ENCODE measurements at places on chromosomes 5 and 9.

DNA sequence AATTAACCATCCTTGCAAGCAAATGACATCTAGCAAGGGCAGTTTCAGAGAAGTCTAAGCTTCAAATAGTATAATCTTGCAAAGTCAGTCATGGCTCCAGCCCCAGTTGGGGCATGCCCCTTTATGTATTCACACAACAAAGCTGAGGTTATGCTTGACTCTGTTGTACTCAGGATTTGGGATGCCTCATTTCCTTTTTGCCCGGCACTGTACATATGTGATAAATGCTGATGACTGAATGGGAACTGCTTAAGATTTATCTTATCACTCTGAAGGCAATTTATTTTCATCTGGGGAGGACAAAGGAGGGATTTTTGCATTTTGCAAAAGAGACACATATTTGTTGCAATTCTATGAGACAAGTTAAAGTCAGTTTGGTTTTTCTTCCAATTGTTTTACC is 219.2 kb downstream of the TRPM3 start:
- DNase-seq, result no peak

DNA sequence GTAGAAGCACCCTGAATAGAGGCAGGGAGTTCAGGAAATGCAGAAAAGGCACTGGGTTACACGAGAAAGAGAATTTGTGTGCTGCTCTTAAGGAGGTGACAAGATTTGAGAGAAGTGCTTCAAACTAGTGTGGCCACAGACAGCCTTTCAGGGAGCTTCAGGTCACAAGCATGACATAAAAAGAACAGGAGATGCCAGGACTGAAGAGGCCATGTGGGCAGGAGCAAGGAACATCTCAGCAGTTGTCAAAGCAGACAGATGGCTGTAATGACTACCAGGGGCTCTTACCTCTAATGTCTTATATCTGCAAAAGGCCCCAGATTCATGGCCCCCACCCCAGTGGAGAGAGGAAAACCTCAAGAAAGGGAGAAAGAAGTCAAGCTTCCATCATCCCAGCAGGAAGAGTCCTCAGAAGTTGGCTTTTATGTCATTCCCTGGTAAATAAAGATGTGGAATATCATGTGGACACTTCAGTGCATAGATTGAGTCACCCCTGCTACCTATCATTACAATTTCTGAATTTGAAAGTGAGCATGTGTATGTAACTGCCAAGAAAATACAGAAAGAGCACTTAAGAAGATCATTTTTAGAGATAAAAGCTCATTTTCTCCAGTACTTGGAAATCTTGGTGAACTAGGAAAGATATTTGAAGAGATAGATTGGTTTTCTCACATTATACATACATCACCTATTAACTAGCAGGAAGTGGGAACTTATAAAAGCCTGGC is 214.4 kb upstream of the RORB start:
- DNase-seq, result no peak

DNA sequence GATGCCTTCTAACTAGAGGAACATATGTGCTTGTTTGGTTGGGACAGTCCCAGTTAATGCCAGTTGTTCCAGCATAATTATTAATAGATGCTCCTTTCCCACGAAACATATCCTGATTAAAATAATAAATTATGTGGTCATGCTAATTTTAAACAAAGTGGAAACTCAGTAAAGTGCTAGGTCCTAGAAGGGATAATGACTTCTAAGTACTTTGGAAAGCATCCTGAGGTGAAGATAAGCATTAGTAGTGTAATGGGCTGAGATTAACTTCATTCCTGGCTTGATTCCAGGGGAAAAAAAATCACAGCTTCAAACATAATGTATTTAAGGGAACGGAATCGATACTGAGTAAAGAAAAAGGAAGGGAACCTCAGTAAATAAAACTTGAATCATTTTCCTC is 213.7 kb upstream of the SNX2 start:
- no peak for DNase-seq

DNA sequence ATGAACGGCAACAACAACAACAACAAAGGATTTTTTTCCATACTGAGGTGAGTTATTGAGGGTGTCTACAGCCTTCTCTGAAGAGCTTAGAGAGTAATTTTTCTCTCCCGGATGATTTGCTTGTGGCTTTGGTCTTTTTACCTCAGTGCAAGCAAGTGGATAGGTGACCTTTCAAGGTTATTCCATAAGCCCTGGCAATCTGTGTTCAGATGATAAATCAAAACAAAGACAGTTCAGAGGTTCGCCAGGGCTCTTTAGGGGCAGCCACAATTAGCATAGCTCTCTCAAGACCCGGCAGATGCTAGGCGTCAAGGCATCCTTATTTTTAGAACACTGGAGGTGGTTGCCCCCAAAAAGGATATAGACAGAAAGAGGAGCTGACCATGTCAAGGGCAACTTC is 417.9 kb upstream of the C9orf72 start:
- no peak for DNase-seq

DNA sequence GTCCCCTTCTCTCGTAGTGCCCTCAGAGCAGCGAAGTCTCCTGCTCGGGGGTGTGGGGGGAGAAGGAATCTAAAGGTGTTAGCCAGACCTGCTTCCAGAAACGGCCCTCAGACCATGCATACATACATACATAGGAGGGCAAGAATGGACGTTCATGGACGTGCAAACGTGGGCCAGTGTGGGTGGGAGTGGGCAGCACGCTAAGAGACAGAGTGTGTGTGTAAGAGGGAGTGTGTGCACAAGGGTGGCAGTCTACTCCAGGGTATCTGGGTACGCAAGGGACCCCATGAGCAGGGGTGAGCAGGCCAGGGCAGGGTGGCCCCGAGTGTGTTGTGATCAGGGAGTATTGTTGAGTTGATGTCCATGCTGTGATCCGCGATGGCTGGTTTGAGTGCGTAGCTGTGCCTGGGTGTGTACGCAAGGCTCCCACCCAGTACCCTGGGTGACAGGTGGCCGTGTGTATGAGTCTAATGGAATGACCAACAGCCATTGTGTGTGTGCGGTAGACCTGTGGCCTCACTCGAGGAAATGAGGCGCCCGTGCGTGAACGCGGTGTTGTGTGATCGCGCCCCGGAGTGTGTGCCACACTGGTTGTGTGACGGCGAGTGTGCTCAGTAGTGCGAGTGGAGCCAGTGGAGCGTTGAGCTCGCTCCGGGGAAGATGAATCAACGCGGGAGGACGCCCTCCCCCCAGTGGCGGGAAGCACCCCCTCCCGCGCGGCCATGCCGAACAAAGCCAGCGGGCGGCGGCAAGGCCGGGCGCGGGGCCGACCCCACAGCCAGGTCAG is 826 bp downstream of the GPRIN1 start:
- DNase-seq, result no peak

GRCh38 chr5:4847766-4848165 is 292.4 kb upstream of the ADAMTS16 start:
- DNase-seq, result no peak

- peak; percentile 86 for DNase-seq
These were observed 193.4 kb downstream of the ARRDC3 start for GRCh38 chr5:91189480-91190313.

GRCh38 chr9:121192959-121193640 is 8.6 kb downstream of the RAB14 start:
- DNase-seq, result no peak

GRCh38 chr5:172871982-172872381 is 37.9 kb downstream of the ERGIC1 start:
- DNase-seq, result no peak

- DNase-seq, result no peak
These were observed 18.8 kb upstream of the OR2K2 start for GRCh38 chr9:111348821-111349271.

DNA sequence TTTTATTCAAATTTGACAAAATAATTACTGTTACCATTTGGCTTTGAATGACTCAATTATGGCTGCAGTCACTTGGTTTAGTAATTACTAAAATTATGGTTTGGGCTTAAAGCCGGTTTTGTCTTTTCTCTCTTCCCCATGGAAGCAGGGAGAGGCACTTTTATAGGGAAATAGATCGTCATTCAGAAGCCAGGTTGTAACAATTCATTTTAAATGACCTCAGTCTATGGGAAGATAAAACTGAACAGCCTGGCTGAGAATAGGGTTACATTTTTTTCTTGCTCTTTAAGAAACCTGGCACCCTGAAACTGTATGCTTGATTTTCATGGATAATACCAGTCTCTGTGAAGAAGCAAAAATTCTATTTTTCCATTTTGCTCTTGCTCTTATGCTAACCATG is 169.8 kb downstream of the SMC2 start:
- no peak for DNase-seq

DNA sequence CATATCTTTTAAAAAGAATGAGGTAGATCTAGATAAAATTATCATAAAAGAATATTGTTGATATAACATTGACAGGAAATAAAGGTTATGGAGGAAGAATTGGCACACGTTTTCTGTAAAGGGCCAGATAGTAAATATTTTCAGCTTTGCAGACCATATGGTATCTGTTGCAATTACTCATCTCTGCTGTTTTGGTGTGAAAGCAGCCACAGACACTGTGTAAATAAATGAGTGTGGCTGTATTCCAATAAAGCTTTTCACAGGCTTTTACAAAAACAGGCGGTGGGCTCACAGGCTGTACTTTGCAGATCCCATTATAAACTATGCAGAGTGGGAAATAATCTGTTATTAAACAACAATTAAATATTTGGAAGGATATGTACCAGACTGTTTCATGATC is 87.4 kb downstream of the SGCD start:
- DNase-seq, result no peak

- no peak for DNase-seq
These were observed 52.5 kb downstream of the ZFAND5 start for GRCh38 chr9:72312386-72312987.

DNA sequence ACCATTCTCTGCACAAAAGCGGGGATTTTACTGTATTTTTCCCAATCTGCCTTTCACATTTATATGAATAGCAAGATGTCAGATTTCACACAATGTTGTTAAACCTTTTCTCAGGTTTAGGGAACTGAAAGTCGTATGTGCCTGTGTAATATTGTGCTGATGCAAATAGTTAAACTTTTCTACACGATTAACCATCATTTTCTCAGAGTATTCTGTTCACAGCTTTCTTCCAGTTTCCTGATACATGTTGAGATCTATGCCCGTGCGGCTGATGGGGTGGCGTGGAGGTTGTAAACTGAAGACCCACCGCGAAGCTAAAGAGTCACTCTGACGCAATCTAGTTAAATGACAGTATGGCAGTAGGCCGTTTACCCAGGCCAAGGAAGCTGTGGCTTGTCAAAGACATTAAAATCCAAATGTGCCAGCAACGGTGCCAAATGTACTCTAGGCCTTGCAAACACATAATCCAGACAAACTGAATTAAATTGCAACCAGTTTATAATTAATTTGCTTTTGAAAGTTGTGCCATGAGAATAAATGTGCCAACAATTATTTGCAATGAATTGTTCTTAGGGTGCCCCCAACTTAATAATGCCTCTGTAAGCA is 145.7 kb downstream of the EBF1 start:
- DNase-seq, result no peak

DNA sequence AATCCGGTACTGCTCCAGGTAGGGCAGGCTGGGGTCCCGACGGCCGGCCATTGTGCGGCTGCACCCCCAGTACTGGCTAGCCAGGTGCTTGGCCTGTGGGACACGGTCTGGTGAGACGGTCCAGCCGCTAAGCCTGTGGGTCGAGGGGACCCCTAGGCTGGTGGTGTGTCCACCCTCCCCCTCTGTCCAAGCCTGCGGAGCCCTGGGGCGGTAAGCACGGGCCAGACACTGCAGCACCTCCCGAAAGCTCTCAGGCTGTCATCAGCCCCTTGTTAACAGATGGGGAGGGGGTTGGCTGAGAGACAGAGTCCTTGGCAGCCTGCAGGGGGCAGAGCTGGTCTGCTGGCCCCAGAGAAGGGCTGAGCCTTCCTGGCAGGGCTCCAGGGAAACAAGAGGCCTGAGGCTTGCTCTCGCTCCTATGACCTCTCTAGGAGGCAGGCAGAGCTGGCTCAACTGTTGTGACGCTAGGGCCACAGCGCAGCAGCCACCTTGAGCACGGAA is 11.8 kb upstream of the MRNIP start:
- peak; percentile 41 for DNase-seq

DNA sequence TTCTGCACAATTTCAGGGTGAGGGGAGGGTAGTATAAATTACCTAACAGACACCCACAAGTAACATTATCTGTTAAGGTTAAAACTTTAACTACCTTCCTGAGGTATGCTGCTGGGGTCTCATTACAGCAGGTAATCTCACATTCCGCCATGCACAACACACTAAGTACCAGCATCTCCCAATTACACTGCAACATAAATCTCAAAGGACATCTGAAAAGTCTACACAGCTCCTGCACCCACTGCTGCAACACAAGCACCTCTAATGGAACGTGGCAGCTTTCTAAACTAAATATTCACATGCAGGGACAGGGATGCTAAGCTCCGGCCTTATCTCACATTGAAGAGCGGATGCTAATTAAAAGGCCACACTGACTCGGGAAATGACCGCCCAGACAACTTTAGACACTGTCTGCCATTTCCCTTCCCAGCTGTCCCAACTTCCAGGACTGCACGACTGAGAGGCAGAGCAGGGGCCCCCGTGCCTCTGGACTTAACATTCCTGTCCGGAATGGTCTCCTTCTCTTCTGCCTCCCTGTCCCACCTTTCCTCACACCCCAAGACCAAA is 45.9 kb downstream of the PSMB7 start:
- DNase-seq, result no peak

- no peak for DNase-seq
These were observed 32.8 kb downstream of the ARPC5L start for GRCh38 chr9:124894741-124895170.

- no peak for DNase-seq
These were observed 276.6 kb downstream of the ASTN2 start for GRCh38 chr9:117138231-117138630.

- DNase-seq, result no peak
These were observed 178.5 kb downstream of the ADAMTS12 start for GRCh38 chr5:33713136-33713765.

DNA sequence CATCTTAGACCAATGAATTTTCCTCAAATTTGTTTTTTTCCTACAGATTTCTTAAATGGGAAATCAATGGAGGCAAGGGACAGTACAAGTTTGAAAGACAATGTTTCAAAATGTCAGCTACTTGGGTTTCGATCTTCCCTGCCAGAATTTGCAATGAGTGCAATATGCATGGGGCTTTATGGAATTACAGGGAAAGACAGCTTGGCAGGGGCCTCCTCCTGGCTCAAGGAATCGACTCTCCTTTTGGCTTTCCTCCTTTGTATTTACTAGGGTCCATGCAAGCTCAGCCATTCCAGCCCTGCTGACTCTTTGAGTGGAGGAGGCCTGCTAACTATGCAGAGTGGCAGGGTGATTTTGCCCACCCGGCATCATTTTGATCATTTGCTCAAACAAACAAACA is 63.2 kb downstream of the MED27 start:
- peak; percentile 58 for DNase-seq

DNA sequence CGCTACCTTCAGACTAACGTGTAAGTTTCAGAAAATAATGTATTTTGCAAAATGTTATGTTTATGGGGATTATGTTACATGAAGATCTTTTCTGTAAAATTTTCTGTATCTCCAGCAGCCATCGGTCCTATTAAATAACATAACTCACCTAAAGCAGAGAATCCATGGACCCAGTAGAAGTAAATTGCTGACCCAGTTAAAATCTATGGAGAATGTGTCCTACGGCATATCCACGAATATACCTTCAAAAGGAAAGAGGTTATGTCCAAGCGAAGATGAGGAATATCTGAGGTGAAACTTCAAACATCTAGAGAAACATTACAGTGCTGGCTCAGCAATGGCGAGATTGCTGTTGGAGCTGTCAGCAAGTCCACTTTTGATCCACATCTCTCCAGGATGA is 492.2 kb upstream of the ADAMTS16 start:
- DNase-seq, result no peak

GRCh38 chr5:77235846-77236721 is 25.6 kb downstream of the PDE8B start:
- no peak for DNase-seq

GRCh38 chr5:143428155-143428554 is 24.7 kb upstream of the NR3C1 start:
- no peak for DNase-seq

GRCh38 chr5:81045389-81045807 is 85.2 kb downstream of the RASGRF2 start:
- DNase-seq, result no peak

Measured in femur (tissue), 1 donor.